ENCODE measurements at places on chromosomes 4 and X. TPM values are rescaled to one million over a fixed set of nuclear protein-coding genes. Genes with fewer than 3 reads are reported as not detected.

Gene MAGEC2
- not detected for total RNA-seq

Gene C4orf54
- total RNA-seq: not detected

Gene P2RY8
- not detected for total RNA-seq

Gene GYPE
- 0.32 TPM for total RNA-seq

All from epithelial cell of umbilical artery (primary cell).